Fibroblast of skin of right biceps (primary cell): ENCODE measurements at places on chromosomes 6 and 20.

GRCh38 chr20:61768571-61769285 lies 297.0 kb downstream of the TAF4 start:
- DNase-seq, result no peak

- DNase-seq, result peak; percentile 81
Measured at GRCh38 chr6:150301846-150302519, 66.8 kb upstream of the IYD start.

DNA sequence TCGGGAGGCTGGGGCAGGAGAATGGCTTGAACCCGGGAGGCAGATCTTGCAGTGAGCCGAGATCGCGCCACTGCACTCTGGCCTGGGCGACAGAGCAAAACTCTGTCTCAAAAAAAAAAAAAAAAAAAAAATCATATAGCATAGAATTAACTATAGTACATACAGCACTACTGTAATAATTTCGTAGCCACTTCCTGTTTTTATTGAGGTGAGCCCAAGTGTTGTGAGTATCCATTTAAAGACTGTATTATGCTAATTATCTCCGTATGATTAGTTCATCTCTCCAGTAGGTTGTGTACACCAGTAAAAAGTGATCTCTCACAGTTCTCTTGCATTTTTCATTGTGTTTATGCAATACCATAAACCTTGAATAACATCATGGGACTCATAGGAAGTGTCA lies 70.6 kb downstream of the IYD start:
- no peak for DNase-seq

- DNase-seq, result no peak
Measured at GRCh38 chr6:151901009-151901411, 93.5 kb downstream of the ESR1 start.

- no peak for DNase-seq
Measured at GRCh38 chr6:36625158-36625919, 31.2 kb downstream of the SRSF3 start.

DNA sequence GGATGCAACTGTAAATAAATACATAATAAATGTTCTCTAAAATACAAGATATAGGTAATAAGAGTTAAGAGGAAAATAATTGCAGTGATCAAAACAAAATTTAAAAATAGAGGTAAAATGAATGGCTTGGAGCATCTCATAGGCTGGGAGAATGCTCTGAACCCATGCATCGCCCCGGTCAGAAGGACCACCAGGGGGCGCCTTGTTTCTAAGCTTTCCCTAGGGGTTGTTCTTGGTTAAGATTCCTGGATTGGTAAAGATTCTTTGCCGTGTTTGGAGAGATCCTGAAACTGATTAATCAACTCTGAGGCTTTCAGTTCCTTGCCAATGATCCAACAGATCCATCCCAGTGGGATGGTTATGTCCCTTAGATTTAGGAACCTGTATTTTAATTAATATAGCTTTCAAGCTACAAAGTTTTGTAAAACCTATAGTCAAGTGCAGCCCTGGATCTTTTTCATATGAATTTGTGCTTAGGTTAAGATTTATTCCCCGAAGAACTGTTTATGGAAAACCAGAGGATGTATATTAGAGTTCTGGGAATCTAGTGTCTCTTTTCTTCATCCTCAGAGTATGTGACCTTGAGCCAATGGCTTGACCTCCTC lies 45.3 kb upstream of the PRELID3B start:
- DNase-seq, result peak; percentile 66

DNA sequence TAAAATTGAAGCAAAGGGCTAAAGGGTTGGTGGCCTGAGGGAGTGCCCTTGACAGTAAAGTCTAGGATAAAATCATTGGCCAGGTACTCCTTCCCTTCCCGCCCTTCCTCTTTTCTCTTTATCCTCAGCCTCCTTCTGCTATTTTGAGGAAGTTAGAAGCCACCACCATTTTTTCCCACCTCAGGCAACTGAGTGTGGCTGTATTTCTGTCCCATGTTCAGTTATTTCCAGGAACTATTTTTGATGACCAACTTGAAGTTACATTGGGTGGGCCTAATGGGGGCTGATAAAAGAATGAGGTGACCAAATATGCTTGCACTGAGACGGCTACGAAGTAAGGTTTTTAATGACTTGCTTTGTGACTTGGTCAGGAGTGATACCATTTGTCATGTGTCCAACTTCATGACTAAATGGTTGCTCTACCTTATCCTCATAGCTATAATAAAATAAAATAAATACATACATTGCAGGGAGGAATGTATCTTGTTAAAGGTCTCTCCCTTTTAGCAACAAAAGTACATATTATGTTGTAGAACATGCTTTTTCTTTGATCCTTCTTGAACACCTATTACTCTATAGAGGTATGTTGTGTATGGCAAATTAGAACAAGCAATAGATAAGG lies 12.0 kb downstream of the PTPN1 start:
- no peak for DNase-seq

- no peak for DNase-seq
Measured at GRCh38 chr6:105097288-105097687, 82.5 kb downstream of the POPDC3 start.

DNA sequence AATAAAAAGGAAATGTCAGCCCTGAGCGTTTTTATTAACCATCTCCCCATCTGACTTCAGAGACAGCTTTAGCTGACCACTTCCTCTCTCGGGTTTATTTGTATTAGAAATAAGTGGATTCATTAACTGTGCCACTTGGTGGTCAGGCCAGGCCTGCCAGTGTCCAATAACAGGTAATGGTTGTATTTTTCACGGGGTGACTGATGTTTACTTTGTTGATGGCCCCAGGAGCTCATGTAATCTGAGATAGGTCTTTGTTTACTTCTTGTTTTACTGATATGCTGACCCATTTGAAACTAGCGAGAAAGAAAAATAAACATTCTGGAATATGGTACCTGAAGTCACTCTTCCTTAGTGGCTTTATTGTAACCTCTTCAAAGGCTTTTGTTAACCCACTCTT lies 504.3 kb upstream of the SLC35B3 start:
- DNase-seq, result no peak

GRCh38 chr6:14762077-14762476 lies 483.8 kb upstream of the JARID2 start:
- DNase-seq, result no peak

- no peak for DNase-seq
Measured at GRCh38 chr6:99270826-99271225, 78.6 kb downstream of the FAXC start.

- DNase-seq, result peak; percentile 30
Measured at GRCh38 chr6:7461416-7461815, 71.8 kb downstream of the RIOK1 start.

DNA sequence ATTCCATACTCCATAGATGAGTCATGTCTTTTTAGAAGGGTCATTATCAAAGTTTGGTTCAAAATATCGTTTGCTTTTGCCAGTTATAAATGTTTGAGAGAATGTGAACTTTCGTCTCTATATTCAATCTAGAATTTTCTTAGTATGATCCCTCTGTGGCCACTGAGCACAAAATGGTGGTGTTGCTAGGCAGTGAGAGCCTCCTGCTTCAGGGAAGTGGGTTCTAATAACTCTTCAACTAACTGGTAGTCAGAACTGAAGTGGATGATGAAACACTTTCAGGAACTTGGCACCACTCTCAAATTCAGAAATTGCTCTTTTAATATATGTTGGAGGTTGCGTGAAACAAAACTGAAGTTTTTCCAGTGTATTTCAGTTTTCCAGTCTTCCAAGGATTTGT lies 125.0 kb upstream of the DOK5 start:
- peak; percentile 46 for DNase-seq

- DNase-seq, result no peak
Measured at GRCh38 chr20:46430921-46431712, 24.7 kb upstream of the ELMO2 start.

DNA sequence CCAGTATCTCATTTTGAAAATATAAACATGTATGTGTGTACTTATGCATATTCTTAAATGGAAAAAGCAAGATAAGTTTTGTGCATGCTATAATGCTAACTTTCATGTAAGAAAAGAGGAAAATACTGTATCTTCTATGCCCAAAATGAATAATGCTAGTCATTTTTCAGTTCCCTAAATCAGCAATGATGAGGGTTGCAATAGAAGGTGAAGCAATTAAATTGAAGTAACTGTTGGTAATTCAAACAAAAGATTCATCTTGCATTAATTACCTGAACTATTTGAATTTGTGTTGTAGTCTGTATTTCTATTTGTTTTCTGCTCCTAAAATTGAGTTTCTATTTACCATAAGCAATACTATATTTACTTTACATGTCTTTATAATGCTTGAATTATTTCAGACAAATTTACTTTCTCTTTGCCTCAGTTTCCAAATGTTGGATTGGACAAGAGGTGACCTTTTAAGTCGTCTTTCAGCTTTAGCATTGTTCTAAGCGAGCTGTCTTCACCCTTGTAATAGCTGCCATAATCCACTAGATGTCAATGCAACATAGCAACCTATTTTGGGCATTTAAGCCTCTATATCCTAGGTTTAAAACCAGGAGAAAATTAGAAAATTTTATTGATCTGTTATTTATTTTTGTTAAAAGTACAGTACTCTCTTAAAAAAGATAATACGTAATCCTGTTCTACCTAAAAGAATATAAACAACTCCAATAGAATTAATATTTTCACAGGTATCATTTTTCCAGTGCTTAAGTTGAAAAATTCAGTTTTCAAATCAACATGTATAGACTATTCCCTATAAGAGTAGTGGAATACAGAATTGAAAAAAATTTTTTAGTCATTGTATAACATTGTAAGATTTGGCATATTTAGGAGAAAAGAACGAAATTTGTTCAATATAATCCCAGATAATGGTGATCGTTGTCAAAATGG lies 52.3 kb upstream of the IFNGR1 start:
- peak; percentile 52 for DNase-seq

DNA sequence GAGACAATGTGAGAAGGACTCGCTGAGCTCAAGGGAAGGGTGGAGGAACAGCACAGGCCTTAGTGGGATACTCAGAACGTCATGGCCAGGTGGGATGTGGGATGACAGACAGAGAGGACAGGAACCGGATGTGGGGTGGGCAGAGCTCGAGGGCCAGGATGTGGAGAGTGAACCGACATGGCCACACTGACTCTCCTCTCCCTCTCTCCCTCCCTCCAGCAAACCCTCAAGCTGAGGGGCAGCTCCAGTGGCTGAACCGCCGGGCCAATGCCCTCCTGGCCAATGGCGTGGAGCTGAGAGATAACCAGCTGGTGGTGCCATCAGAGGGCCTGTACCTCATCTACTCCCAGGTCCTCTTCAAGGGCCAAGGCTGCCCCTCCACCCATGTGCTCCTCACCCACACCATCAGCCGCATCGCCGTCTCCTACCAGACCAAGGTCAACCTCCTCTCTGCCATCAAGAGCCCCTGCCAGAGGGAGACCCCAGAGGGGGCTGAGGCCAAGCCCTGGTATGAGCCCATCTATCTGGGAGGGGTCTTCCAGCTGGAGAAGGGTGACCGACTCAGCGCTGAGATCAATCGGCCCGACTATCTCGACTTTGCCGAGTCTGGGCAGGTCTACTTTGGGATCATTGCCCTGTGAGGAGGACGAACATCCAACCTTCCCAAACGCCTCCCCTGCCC lies 1.7 kb downstream of the TNF start:
- DNase-seq, result no peak

GRCh38 chr6:100117680-100118079 lies 123.7 kb upstream of the MCHR2 start:
- DNase-seq, result no peak

GRCh38 chr6:67642582-67642981 lies 992.5 kb upstream of the ADGRB3 start:
- DNase-seq, result no peak

- DNase-seq, result no peak
Measured at GRCh38 chr6:129292836-129293235, 409.9 kb downstream of the LAMA2 start.

GRCh38 chr6:36032261-36032660 lies 4.7 kb downstream of the MAPK14 start:
- DNase-seq, result no peak

- no peak for DNase-seq
Measured at GRCh38 chr6:139355172-139355571, 19.3 kb downstream of the CITED2 start.

DNA sequence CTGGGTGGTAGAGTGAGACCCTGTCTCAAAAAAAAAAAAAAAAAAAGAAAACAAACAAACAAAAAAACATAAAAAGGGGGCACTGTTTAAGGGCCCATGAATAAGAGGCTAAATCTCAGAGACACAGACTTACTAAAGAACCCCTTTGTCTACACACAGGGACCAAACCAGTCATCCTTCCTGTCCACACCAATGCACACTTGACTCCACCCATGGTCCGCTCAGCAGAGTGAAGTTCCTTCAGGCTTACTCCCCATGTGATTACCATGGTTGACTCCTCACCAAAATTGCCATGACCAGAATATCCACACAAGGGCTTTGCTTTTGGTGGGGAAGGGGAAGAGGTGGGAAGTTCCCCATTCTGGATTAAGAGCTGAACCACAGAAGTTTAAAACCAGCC lies 19.4 kb upstream of the REPS1 start:
- no peak for DNase-seq

- no peak for DNase-seq
Measured at GRCh38 chr20:34290471-34290870, 12.7 kb downstream of the AHCY start.

DNA sequence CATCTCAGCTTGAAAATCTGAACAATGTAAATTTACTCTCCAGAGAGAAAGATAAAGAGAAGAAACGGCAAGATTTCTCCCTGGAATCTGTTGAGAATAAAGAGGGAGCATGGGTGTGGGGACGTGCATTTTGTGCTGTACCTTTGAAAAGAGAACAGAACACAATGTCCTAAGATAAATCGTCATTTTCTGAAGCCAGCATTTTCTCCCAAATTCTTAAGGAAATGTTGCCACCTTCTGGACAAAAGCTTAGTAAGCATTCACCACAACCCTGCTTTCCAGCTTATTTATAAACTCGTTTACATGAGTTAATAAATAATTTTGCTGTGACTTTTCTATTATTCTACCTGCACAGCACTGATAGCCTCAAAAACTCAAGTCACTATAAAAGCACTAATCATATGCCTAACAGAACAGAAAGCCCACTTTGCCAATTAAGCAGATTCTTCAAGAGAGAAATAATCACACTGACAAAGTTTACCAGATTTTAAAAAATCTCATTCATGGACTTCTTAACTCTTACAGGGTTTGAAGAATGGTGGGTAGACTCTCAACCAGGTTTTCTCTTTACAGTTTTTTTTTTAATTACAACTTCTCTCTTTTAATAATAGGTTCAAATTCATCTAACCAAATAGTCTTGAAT lies 155.8 kb downstream of the MBOAT1 start:
- DNase-seq, result peak; percentile 37
